Activated CD4-positive, alpha-beta T cell treated with anti-CD3 and anti-CD28 coated beads, Interleukin-2, Interleukin-6, amounts not matched to agents 100 ng/mL and 50 ng/mL, durations not matched to agents 16 hours and 8 hours (primary cell): ENCODE measurements at places on chromosomes 12 and 14.

- no peak for DNase-seq
Observed at GRCh38 chr12:89085421-89085820, 266.9 kb downstream of the DUSP6 start.

- DNase-seq: peak; percentile 90
Observed at GRCh38 chr12:49750027-49750995, 9.0 kb downstream of the TMBIM6 start.

DNA sequence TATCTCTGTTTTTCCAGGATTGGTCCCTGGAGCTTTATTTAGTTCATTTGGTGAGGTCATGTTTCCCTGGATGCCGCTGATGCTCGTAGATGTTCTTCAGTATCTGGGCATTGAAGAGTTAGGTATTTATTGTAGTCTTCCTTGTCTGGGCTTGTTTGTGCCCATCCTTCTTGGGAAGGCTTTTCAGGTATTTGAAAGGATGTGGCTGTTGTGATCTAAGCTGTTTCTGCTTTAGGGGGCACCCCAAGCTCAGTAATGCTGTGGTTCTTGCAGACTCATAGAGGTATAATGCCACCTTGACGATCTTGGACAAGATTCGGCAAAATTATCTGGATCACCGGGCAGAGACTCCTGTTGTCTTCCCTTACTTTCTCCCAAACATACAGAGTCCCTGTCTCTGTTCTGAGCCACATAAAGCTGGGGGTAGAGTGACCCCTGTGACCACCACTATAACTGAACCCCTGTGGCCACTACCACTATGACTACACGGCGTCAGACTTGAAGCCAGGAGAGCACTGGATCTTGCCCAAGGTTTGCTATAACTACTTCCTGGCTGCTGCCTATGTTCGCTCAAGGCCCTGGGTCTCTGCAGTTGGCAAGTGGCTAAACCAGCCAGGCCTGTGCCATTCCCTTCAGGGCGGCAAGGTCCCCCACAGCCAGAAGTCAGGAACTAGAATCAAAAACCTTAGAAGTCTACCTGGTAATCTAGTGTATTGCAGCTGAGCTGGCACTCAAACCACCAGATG, 40.9 kb downstream of the FGD4 start:
- no peak for DNase-seq

GRCh38 chr12:49962861-49963765, 1.4 kb downstream of the AQP5 start:
- DNase-seq: no peak

GRCh38 chr14:94342334-94342934, 19.3 kb upstream of the SERPINA6 start:
- DNase-seq: peak; percentile 7

- DNase-seq: peak; percentile 19
Observed at GRCh38 chr12:53751336-53752191, at the start of gene CISTR. CISTR (minus strand) TSS chr12:53751979.

DNA sequence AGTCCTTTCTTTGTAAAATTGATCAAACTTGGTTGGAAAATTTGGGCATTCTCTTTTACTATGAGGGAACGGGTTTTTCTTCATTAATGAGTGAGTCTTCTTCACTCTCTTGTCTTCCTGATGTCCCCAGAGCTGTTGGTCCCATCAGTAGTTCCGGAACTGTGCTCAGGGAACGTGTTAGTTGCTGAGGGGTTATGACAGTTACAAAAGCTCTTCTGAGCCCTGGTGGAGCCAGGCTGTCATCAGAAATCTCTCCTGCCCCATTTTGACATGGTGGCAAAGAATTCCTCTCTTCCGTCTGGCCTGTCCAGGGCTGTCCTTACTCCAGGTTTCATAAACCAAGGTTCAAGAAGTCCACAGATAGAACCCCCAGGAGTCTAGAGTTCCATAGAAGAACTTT, 208.5 kb downstream of the SLC41A2 start:
- no peak for DNase-seq

DNA sequence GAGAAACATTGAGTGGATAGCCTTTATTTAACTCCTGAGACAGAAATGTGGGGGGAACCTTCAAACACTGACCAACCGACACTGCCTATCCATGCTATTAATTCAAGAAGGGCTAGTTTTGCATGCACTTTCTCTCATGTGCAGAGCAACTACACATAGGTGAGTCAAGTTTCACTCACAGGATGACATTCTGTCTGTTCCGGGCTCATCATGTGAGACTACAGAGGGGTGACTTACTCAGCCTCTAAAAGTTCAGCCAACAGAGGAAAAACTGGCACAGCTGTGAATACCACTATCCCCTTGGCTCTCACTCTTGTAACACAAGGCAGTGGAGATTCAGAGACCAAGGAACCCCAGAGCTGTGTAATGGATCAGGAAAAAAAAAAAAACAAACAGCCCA, 13.3 kb downstream of the BEST3 start:
- DNase-seq: peak; percentile 12

- DNase-seq: no peak
Observed at GRCh38 chr12:130932061-130932930, 21.4 kb upstream of the ADGRD1 start.

DNA sequence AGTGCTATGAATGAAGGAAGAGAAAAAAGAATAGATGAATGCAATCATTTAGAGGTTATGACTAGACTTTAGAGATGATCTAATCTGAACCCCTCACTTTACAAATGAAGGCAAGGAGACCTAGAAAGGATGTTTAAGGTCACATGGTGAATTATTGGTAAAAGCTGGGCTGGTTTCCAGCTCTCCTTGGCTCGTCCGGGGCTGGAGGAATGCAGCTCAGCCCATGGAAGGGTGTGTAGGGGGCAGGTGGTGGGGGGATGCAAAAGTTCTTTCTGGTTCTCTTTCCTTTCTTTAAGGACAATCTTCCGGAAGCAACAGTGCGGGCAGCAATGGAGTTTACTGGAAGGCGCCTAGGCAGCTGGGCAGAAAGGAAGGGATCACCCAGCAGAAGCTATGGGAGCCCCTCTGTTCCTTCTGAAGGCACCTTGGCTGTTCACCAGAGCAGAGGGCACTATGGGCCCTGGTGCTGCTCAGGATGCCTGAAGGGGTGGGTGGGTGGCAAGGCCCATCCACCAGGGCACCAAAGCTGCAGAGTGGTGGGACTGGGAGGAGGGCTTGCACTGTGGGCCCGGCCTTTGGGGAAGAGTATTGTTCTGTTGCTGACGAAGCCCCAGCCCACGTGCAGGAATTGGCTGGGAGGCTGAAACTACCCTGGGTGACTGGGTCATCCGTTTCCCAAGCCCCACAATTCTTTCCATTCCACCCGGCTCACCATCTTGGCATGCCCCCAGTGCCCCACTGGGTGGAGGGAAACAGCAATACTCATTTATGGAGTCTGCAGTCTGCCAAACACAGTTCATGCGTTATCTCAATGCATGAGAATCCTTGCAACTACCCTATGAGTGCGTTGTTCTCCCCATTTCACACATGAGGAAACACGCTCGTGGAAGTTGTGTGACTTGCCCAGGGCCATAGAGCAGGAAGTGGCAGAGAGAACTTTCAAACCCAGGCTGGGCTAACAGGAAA, 78.2 kb downstream of the IRF2BPL start:
- no peak for DNase-seq

DNA sequence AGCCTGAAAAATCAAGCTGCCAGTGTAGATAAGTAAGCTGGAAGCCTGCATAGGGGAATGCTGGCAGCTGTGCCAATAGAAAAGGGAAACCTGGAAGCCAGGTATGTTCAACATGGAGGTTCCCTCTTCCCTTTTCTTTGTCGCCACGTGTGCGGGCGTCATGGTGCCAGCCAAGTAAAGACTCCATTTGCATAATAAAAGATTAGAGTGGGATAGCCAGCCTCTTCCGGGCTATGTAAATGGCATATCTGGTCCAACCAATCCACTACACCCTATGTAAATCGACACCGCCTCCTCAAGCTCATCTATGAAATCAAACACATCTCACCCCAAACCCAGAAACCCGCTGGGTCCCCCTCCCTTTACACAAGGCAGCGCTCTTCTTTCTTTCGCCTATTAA, 5.6 kb upstream of the ADGRD1 start:
- no peak for DNase-seq

GRCh38 chr14:22554498-22555383, 34.3 kb downstream of the DAD1 start:
- DNase-seq: peak; percentile 51

DNA sequence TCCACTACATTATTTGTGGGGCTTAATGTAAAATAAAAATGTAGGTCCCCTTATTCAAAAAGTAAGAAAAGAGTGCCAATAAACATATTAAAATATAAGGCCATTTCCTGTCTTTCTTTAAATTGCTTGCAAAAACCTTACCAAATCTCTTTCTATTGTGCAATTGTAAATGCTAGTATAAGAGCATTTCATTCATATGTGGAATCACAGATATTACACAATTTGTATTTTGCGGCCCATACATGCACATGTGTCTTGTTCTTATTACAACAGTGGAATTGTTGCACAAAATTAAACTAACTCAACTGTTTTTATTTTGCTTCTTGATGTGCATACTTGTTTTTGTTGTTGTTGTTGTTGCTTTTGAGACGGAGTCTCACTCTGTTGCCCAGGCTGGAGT, 20.1 kb upstream of the CRADD start:
- no peak for DNase-seq

GRCh38 chr12:104181313-104181712, 34.3 kb upstream of the TXNRD1 start:
- no peak for DNase-seq

DNA sequence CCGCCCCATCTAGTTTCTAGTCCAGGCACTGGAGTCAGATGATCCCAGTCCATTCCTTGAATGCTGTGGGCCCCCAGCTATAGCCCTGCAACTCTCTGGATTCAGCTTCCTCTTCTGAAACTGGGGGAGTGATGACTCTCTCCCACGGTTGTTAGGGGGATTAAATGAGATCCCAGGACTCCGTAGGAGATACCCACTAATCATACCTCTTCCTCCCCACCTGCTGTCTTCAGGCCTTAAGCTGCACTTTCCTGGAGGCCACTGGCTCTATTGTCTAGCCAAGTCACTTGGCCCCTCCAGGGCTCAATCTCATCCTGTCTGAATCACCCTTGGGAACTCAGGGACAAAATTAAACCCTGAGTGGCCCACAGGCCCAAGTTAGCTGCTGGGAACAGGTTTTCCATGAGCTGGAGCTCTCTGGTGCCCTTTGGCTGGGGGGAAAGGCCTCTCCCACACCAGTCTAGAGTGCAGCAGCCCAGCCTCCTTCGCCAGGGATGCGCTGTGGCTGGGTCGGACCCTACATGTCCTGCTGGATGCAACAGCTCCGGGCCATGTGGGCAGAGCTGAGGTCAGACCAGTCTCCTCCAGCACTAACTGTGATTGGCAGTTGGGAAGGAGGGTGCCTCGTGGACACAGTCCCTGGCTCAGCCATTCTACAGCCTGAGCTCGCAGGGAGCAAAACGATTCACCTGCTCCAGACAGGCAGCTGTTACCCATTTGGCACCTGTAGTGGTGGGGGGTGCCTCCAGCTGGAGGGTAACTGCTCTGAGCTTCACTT, 6.0 kb upstream of the ASB2 start:
- DNase-seq: no peak

DNA sequence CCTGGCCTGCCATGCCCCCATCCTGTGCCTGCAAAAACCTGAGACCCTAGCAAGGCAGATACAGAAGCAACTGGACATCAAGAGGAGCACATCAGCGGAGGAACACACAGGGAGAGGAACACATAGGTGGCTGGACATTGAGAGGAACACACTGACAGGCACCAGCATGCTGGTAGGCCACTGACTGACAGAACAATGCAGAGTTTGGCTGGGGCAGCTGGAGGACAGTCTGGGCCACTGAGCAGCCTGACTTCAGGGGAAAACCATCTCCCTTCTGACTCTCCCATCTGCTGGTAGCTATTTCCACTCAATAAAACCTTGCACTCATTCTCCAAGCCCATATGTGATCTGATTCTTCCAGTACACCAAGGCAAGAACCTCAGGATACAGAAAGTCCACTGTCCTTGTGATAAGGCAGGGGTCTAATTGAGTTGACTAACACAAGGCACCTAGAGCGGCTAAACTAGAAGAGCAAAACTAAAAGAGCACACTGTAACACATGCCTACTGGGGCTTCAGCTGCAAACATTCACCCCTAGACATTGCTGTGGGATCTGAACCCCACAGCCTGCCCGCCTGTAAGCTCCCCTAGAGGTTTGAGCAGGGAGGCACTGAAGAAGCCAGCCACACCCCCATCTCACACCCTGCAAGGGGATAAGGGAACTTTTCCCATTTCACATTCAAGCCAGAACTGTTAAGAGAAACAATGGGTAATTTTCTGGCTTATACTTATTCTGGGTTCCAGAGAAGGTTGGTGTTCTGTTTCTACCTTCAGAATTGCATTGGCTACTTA, 22.1 kb downstream of the CLECL1 start:
- no peak for DNase-seq

- no peak for DNase-seq
Observed at GRCh38 chr14:66923251-66923650, 266.0 kb upstream of the GARIN2 start.

GRCh38 chr14:92986254-92987147, 63.6 kb downstream of the CHGA start:
- DNase-seq: no peak

- DNase-seq: no peak
Observed at GRCh38 chr12:123907726-123908476, 64.7 kb downstream of the CCDC92 start.

DNA sequence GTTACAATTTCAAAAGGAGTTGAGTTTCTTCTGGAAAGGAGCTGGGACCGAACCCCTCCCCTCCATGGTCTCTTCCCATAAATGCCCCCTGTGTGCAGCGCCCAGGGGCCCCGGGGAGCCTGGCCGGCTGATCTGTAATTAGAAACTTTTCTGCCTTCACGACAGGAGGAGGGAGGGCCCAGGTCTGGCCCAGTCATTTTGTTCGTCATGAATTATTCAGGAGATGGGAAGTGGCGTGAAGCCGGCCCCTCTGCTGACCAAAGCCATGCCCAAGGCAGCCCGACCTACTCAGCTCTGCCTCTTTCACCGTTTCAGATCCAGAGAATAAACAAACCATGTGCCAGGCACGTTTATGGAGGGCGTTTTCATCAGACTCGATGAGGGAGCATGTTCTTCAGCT, 33.3 kb upstream of the MSI1 start:
- no peak for DNase-seq

DNA sequence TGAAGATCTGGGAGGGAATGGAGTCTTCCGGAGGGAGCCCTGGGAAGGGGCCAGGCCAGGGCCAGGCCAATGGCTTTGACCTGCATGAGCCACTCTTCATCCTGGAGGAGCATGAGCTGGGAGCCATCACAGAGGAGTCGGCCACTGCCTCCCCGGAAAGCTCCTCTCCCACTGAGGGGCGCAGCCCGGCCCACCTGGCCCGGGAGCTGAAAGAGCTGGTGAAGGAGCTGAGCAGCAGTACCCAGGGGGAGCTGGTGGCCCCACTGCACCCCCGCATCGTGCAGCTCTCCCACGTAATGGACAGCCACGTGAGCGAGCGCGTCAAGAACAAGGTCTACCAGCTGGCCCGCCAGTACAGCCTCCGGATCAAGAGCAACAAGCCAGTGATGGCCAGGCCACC, 37.7 kb downstream of the PLEKHG3 start:
- no peak for DNase-seq

DNA sequence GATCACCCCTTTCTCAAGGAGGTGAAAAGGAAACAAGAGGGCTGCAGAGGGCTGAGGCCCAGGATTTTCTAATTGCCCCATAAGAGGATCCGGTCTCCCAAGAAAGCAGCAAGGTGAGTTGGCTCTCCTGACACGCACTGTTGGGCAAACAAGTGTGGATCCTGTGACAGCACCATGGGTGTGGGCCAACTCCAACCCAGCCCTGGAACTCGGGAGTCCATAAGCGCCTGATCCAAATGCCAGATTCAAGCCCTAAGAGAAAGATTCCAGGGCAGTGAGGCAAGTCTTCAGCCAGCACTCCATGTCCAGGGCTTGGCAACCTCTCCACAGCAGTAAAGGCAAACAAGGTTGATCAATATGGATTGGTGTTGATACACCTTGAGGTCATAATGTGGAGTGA, 33.1 kb downstream of the KCNA5 start:
- DNase-seq: no peak

- no peak for DNase-seq
Observed at GRCh38 chr14:69698572-69698971, 68.4 kb upstream of the SRSF5 start.
